RWPE1 (cell line): ENCODE measurements at places on chromosomes 4 and X.

DNA sequence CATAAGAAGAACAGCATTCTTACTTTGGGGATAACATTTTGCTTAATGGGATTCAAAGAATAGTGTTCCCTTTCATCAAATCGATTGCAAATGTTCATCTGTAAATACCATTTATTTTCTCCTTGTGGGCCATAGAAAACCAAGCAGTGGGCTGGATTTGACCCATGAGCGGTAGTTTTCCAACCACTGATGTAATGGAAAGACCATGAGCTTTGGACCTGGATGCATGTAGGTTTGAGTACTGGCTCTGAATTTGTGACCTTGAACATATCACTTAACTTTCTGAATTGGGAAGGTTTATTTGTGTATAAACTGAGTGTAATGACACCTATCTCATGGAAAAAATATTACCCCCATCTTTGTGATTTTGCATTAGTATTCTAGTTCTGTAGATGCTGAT lies 54.3 kb downstream of the REPS2 start:
- no peak for DNase-seq

DNA sequence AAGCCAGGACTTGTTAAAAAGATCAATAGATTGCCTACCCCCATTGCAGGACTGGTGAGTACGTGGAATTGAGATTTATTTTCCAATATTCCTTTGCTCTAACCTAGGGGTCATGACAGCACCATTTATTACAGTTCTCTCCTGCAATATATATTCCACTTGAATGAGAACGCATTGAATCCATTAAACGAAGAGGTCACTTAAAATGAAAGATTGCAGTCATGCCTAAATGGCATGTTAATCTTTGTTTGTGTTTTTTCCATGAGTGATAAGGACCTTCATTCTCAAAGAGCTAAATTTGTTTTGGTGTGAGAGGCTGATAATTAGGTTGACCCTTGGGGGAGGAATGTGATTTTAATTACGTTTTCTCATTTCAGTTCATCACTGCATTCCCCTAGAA lies 13.5 kb upstream of the LIMCH1 start:
- DNase-seq: no peak

- DNase-seq: no peak
These were observed 39.8 kb upstream of the ASMTL start for GRCh38 chrX:1492421-1493012.

- no peak for DNase-seq
These were observed 18.4 kb downstream of the ZFX start for GRCh38 chrX:24167719-24168472.

DNA sequence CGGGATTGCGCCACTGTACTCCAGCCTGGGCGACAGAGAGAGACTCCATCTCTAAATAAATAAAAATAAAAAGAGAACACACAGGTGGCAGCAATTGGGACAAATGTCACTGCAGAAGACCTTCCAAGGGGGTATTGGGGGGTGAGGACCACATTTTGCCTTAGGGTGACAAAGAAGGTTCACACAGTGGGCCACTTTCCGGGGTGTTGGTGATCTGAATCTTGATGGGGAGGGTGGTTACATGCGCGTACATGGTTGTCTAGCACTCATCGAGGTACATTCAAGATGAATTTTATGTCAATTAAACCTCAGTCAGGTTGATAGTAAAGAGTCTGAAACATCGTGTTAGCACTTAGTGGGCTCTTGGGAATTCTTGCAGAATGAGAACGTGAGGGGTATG lies 20.5 kb upstream of the TMSB4X start:
- no peak for DNase-seq

- DNase-seq: peak; percentile 1
These were observed 73.4 kb upstream of the MAGEB2 start for GRCh38 chrX:30141966-30142365.

GRCh38 chrX:19063030-19063429 lies 59.2 kb downstream of the ADGRG2 start:
- DNase-seq: no peak

DNA sequence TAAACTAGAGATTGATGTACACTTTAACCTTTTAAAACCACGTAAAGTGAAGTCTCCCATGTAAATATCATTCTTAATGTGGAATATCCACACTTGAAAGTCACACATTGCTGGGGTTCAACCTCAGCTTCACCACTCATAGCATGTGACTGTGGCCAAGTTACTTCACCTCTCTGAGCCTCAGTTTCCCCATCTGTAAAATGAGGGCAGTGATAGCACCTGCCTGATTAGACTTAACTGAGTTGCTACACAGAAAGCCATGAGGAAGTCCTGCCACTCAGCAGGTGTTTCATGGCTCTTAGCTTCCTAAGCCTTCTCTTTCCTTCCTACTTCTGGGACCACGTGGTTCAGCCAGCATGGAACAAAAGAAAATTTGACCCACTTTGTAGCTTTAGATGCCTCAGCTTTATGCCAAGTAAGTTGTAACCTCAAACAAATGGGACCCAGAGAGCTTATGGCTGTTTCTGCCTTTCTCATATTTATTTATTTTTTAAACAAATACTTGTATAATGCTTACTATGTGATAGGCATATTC lies 277.3 kb upstream of the KLF3 start:
- DNase-seq: no peak

DNA sequence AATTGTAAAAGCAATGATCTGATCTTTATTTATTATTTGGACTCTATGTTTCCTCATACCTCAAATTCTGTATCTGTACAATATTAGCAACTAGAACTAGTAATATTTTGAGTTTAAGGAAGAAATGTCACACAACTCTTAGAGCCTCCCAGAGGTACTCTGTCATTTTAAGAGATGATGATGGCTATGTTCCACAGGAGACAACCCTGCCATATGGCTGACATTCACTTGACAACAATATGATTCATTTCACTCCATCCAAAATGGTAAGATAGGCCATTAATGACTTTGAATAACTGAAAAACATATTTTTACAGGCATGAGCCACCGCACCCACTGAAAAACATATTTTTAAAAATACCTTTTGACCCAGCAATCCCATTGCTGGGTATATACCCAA lies 190.3 kb downstream of the MAML3 start:
- no peak for DNase-seq

GRCh38 chrX:119784747-119785446 lies 6.5 kb downstream of the RPL39 start:
- no peak for DNase-seq

DNA sequence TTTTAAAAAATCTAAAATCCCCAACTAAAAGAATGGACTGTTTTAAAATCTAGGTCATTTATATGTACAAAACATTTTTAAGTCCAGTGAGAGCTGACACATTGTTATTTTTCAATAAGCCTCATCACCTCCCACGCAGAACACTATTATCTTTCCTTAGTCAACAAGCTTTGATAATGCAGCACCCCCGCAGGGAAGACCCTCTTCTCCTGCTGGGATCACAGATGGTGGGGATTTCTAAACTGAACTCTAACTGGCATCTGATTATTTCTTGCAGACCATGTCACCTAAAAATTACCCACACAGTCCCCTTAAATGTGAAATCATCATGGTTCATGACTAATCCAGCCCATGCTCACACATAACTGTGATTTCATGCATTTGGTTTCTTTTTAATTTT lies 11.6 kb downstream of the SYTL4 start:
- DNase-seq: no peak

GRCh38 chr4:2948895-2949781 lies 14.1 kb downstream of the NOP14 start:
- no peak for DNase-seq

DNA sequence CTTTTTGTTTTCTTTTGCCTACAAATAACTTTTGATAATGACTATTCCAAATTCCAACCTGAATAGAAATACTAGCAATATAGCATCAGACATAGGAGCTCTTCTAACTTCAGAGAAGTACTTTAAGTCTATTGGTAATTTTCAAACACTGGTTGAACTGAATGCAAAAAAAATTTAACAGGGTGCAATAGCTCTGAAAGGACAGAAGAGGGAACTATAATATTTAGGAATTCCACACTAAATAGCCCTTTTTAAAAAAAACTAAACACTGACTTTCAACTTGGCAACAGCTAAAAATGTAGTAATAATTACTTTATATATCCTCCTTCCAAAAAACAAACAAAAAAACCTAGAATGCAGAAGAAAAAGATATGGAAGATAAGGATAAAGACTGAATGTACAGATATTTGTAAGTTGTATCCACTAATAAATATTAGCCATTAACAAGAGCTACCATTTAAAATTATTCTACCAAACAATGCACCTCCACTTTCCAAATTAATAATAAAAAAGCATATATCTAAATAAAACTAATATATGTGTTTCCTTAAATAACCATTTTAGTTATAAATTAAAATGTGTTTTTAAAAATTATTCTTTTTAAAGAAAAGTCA lies 81.4 kb downstream of the FBXW7 start:
- peak; percentile 34 for DNase-seq

GRCh38 chrX:8141896-8142295 lies 29.2 kb downstream of the VCX2 start:
- DNase-seq: no peak

GRCh38 chrX:49844611-49845010 lies 15.5 kb downstream of the PAGE4 start:
- DNase-seq: no peak

- no peak for DNase-seq
These were observed 779.0 kb upstream of the INTU start for GRCh38 chr4:126853715-126854114.

- DNase-seq: no peak
These were observed 142.2 kb upstream of the PRPS2 start for GRCh38 chrX:12648995-12649394.
